ENCODE measurements at places on chromosomes 5 and 9.

GRCh38 chr5:76371960-76372322 is 31.1 kb upstream of the IQGAP2 start:
- no peak for DNase-seq
- H3K27ac ChIP-seq, result no peak overlapping the region
- peaks cover 3% of the 10 kb centered on the region for H3K4me1 ChIP-seq
- no peaks in the 10 kb centered on the region for H3K27me3 ChIP-seq
- peaks cover 3% of the 10 kb centered on the region for H3K36me3 ChIP-seq

DNA sequence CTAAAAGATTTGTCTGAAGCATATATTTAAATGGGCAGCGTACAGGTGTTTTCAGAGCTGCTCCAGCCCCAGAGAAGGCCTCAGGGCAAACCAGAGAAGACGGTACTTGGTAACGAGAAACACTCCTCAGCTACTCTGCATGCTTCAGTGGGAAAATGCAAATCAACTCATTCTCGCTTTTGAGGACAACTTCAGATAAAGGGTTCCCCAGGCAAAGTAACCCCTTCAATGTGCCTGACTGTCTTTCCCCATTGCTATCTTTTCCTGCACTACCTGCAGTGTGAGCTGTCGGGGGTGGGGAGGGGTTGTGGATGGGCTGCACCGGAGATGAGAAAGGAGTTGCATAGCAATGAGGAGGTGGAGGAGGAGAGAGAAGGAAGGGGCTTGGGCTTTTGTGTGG is 339.7 kb upstream of the CLINT1 start:
- DNase-seq, result no peak
- no peak overlapping the region for H3K27ac ChIP-seq
- no peak overlapping the region for H3K4me3 ChIP-seq

- H3K27ac ChIP-seq, result no peak overlapping the region
- H3K4me1 ChIP-seq, result peaks cover 7% of the 10 kb centered on the region
- no peaks in the 10 kb centered on the region for H3K36me3 ChIP-seq
- H3K4me3 ChIP-seq, result no peak overlapping the region
- DNase-seq, result no peak
These were observed 4.0 kb downstream of the CMBL start for GRCh38 chr5:10303699-10304170.

DNA sequence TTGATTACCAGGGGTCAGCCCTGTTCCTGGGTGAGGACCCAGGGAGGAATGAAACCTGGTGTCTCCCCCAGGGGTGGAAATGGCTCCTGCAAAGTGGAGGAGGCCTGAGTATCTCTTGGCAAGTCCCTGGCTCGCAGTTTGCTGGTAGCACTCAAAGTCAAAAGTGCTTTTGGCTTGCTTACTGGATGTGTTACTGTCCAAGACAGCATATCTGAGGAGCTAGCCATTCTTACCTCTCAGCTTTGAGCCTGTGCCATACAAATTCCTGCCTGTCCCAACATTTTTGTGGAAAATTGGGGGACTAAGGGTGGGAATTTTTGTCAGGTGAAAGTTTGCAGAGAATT is 9.9 kb downstream of the ZNF618 start:
- no peak for DNase-seq
- no peaks in the 10 kb centered on the region for H3K36me3 ChIP-seq
- H3K27me3 ChIP-seq, result peaks cover 13% of the 10 kb centered on the region
- H3K27ac ChIP-seq, result no peak overlapping the region

GRCh38 chr9:115164511-115164974 is 46.6 kb upstream of the TNC start:
- H3K27me3 ChIP-seq, result peaks cover 23% of the 10 kb centered on the region
- no peaks in the 10 kb centered on the region for H3K36me3 ChIP-seq
- DNase-seq, result no peak
- H3K27ac ChIP-seq, result no peak overlapping the region
- H3K4me1 ChIP-seq, result no peaks in the 10 kb centered on the region
